Hematopoietic multipotent progenitor cell treated with erythropoietin and hydrocortisone succinate and interleukin-3 and kit ligand, for 8 days (in vitro differentiated cells): ENCODE measurements at places on chromosomes 12 and 14.
A peak's percentile ranks its signal among the peaks of the same experiment; 100 is the strongest.

GRCh38 chr14:23300687-23301223, 1.9 kb downstream of the PPP1R3E start:
- no peak for DNase-seq

DNA sequence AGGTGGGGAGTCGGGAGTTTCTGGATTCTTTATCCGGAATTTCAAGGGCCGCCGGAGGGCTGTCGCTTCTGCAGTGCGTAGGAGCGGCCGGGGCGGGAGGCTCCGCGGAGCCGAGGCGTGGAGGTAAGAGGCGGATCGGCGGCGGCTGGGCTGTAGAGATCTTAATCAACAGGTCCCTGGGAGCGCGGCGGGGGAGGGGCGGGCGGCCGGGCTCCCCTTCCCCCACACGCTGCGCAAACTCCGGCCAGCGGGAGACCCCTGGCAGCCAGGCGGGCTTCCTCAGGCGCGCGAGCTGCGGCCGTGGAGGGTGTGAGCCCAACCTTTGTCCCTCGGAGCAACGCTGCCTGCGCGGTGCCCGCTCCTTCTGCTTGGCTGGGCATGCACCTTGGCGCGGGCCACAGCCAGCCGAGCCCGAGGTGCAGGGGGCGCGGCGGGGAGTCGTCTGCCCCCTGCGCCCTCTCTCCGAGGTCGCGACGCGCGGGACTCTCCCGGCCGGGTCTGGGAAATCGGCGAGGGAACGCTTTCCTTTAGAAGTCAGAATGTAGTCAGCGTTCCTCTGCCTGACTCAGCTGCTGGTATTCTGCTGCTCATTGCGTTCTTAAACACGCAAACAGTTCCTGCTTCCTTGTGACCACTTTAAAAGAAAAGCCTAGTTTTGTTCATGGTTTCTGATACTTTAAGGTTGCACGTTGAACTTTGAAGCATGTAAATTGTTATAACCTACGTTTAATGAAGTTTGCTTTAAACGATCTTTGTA, at the start of gene PALS1:
PALS1 (plus strand) TSS at position 25 of the 757 bp plus-strand sequence. CDS start 37,736 bp downstream, outside the sequence.
- DNase-seq, result peak; percentile 59

GRCh38 chr14:88233915-88234314, 89.2 kb downstream of the KCNK10 start:
- DNase-seq, result peak; percentile 35

- no peak for DNase-seq
Observed at GRCh38 chr12:100365411-100365810, 8.5 kb downstream of the SLC17A8 start.

GRCh38 chr12:127987199-127987901, 279.6 kb upstream of the TMEM132C start:
- DNase-seq, result no peak

DNA sequence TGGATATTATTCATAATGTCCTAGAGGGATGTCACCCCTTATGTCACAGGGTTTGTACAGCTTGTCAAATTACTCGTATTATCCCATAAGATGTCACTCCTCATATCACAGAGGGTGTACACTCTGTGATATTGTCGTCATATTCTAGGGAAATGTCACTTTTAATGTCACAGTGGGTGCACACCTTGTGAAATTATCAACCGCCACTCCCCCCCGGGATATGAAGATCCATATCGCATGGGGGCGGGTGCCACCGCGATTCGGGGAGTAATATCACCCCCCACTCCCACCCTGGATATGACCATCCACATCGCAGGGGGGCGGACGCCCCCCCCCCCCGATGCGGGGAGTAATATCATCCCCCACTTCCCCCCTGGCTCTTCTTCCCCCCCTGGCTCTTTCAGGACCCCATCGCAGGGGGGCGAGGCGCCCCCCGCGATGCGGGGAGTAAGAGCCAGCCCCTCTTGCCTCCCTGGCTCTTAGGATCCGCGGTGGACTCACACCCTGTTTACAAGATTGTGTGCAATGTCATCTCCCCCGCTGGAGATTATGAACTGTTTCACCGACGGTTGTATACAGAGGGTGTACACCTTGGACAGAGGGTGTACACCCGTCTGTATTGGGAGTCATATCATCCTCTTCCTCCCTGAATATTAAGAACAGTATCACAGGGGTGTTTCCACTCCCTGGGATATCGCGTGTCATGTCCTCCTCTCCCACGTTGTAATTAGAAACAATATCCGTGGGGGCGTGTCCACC, 92.8 kb downstream of the FRMD6 start:
- DNase-seq, result no peak

DNA sequence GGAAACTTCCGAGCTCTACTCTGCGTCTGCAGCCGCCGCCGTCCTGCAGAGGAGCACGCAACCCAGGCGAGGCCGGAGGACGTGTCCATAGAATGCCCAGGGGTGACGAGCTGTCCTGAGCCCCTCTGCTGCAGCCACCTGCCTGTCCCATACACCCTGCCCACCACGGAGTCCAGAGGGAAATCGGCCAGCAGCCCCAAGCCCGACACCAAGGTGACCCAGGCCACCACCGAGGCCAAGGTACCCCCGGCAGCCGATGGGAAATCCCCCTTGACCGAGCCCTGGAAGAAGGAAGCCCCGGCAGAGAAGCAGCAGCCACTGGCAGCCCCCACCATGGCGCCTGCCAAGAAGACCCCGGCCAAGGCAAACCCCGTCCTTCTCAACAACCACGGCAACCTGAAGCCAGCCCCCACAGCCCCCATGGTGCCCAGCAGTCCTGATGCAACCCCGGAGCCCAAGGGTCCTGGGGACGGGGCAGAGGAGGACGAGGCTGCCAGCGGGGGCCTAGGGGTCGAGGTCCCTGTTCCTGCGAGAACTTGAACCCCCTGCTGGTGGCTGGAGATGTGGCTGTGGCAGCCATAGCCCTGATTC, 128.7 kb upstream of the C14orf180 start:
- no peak for DNase-seq

- DNase-seq, result no peak
Observed at GRCh38 chr14:98544174-98544573, 727.8 kb downstream of the BCL11B start.

DNA sequence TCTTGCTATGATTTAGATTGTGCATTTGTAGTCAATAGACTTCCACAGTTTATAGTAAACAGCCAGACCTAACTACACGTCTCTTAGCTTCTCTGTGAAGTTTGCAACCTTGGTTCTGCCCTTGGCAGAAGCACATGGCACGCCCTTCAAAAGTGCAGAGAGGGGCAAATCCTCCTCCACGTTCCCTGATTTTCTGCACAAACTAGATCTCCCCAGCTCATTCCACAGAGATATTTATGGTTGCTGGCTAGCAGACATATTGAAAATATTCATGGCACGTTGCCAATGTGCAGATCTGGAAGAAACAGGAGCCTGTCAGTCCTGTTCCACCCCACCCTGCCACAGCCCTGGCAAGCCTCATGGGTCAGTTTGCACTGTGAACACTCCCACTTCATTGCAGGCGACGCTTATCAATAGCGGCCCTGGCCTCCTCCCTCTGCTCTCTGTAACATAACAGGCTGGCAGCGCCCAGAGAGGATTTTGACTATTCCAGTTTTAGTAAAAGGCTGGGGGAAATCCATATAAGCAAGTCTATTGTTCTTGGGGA, 6.5 kb upstream of the LGALS3 start:
- DNase-seq, result peak; percentile 99
